Activated naive CD4-positive, alpha-beta T cell treated with Interleukin-2 at 50 U/mL for 16 hours (primary cell): ENCODE measurements at places on chromosomes 3 and 15.

- DNase-seq: no peak
Measured at GRCh38 chr15:69018951-69019350, 4.5 kb downstream of the NOX5 start.

GRCh38 chr3:117572786-117573185, 863.2 kb downstream of the TUSC7 start:
- DNase-seq: no peak

DNA sequence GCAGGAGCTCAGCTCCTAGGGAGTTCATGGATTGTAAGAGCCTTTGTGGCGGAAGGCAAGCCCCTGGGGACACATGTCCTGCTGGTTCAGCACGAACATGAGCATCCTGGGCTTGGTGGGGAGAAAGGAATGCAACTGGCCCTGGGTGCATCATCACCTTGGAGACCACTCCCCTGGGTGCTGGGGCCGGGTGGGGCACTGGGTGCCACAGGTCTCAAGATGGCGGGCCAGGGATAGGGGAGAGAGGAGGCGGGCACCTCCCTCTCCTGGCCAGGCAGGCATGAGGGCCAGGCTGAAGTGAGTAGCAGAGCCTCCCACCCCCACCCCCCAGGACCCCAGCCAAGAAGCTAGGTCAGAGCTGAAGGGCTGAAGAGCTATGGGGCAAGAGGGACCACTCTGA, 768 bp downstream of the PCBP4 start:
- DNase-seq: no peak

GRCh38 chr3:179016979-179017670, 54.5 kb downstream of the ZMAT3 start:
- DNase-seq: peak; percentile 17

- DNase-seq: no peak
Measured at GRCh38 chr3:74066456-74066855, 441.7 kb upstream of the PDZRN3 start.

GRCh38 chr3:183022936-183023516, 42.7 kb upstream of the DCUN1D1 start:
- no peak for DNase-seq

DNA sequence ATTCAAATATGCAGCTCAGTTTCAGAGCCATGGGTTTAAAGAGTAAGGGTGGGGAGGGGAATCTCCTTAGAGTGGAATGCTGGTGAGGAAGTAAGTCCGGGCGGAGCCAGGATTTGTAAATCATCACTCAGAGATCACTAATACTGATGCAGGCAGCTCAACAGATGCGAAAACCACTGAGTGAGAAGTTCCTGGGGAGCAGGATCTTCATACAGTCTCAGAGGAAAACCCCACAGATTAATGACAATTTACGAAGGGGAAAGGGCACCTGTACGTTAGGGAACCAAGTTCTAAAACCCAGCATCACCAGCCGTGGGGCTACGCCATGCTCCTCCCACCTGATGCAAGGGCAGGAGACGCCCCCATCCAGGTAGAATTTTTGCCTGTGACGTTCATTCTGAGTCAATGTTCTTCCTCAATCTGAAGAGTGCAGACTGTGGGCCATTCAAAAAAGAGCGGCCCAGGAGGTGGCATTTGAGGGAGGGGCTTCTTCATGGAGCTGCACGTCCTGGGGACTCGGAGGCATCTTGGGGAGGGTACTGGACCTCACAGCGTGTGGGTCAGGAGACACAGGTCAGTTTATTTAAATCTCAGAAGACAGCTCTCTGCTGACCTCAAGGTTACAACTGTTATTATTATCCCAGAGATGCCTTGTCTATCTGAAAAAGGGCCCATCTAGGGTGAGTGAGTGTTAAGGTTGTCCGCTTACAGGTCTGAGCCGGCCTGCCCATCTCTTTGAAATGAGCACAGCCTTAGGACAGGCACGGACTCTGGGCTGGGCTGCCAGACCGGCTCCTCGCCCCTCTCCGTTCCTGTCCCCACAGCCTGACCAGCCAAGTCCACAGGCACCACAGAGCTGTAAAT, 228.0 kb downstream of the XXYLT1 start:
- no peak for DNase-seq

DNA sequence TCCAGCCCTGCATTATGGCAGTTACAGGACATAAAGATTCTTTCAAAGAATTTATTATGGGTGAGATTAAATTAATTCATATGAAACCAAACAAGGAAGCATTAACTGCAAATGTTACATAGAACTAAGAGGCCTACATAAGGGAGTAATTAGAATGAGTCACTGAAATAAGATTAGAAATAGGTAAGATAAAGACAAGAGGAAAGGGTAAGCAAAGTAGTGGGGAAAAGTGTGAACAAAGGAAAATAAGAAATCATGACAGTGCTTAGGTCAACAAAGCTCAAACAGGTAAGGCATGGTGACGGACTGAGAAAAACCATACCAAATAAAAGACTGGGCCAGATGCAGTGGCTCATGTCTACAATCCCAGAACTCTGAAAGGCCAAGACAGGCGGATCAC, 74.3 kb downstream of the SETD2 start:
- no peak for DNase-seq

GRCh38 chr3:8778475-8778874, 9.1 kb upstream of the OXTR start:
- DNase-seq: no peak

GRCh38 chr3:110666495-110666894, 405.1 kb upstream of the NECTIN3 start:
- no peak for DNase-seq

DNA sequence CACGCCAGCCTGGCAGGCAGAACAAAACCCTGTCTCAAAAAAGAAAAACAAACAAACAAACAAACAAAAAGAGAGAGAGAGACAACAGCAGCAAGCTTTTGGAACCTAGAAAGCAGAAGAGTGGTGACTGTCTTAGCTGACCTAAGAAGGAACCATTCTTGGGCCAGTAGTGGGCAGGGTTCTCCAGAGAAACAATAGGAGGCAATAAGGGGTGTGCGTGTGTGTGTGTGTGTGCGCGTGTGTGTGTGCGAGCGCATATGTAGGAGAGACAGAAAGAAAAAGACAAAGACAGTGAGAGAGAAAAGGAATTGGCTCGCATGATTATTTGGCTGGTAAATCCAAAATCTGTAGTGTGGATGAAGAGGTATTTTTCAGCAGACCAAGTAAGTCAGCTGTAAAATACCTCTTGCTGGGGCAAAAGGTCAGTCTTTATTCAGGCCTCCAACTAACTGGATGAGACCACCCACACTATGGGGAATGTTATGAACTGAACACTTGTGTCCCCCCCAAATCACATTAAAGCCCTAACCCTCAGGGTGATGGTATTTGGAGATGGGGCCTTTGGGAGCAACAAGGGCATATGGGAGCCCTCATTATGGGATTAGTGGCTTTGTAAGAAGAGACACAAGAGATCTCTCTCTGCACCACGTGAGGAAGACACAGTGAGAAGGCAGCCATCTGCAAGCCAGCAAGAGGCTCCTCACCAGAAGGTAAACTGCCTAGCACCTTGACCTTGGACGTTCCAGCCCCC, 15.1 kb upstream of the BLM start:
- DNase-seq: no peak

GRCh38 chr3:61565569-61565968, 4.2 kb downstream of the PTPRG start:
- DNase-seq: no peak

GRCh38 chr15:63559753-63560152, 37.4 kb upstream of the FBXL22 start:
- DNase-seq: no peak

DNA sequence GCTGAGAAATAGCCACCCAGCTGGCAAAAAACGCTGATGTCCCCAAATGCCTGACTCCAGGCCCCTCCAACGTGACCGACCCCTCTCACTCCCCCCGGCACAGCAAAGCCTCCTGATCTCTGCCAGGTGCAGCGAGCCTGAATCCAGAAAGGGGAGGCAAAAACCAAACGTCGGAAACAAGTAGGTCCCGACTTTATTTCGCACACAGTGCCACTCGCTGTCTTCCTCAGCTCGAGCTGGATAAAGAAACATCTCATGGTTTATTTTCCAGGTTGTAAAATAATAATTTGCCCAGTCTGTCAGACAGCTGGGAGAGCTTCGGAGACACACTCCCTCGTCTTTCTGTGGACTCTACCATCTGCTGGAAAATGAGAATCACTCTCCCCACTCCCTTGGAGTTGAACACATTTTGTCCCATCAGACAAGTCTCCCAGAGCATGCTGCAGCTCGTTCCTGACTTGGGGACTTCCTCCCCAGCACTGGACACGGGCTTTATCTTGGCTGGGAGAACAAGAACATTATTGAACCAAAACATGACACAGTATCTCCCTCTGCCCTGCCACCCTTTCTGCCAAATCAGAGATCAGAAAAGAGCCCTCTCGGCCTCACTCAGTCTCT, 142.8 kb downstream of the NUP210 start:
- no peak for DNase-seq

DNA sequence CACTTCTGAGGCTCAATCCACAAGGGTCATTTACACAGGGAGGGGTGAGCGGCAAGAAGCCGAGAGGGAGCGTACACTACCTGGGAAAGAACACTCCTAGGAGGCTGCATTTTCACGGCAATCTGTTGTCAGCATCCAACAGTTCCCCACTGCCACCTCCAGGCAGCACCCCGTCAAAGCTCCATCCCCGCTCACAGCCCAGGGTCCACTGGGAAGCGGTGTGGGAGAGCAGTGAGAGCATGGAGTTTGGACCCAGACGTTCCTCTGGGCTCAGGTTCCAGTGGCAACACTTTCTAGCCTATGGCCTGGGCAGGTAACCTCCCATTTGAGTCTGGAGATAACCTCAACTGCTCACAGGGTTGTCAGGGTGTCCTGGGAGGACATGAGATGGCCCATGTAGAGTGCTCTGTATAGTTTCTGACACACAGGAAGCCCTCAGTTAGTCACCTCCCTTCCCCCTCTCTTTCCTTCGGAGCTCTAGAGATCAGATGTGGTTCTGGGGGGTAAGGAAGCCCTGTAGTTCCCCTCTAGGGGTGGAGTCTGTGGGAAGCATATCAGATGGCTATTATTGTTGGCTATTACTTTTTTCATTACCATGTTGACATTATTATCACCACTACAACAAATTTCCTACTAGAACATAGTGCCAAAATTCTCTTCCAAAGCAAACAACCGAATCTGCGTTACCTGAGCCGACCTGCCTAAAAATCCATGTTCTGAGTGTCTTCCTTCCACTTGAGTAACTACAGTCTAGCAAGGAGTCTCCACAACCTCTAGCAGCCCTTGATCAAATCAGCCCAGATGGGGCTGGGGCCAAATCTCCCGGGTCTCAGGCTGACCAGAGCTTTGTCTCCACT, 29.1 kb downstream of the RUVBL1 start:
- no peak for DNase-seq

DNA sequence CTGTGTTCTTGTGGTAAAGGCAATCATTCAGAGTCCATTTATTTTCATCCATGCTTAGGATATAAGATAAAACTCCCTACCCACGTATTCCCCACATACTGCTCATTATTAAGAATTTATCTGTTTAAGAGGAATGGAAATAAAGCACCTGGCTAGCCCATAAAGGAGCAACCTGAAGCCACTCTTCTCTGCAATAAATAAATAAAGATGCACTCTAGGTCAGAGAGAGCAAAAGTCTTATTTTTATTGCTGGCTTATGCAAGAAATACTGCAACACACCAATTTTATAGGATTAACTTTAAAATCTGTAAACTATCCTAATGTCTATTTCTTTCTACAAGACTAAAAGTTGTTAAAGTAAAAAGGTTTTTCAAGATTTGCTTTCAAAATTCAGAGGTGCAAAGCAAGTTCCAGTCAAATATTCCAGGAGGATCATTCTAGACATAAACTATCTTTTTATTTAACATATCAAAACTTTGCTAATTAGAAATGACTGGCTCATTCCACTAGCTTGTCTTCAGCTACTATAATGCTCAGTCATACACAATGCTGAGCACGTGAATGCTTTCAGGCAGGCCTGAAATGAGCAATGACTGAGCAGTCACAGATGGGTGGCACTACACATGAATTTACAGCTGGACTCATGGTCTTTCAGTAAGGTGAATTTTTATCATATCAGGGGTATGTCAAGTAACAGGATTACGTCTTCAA, 7.1 kb downstream of the TJP1 start:
- DNase-seq: no peak
